ENCODE measurements at places on chromosomes 2 and 18. TPM values are rescaled to one million over a fixed set of nuclear protein-coding genes. Genes with fewer than 3 reads are reported as not detected.
A peak's percentile ranks its signal among the peaks of the same experiment; 100 is the strongest.

- peak; percentile 51 for DNase-seq
These were observed 180.4 kb downstream of the MBD5 start for GRCh38 chr2:148201075-148202004.

GRCh38 chr2:133814890-133815289 is 246.6 kb upstream of the NCKAP5 start:
- DNase-seq = no peak

- DNase-seq = no peak
These were observed 87.8 kb downstream of the HDAC4 start for GRCh38 chr2:239312741-239313667.

- DNase-seq = no peak
These were observed 102.9 kb downstream of the LRP2 start for GRCh38 chr2:169259402-169259801.

DNA sequence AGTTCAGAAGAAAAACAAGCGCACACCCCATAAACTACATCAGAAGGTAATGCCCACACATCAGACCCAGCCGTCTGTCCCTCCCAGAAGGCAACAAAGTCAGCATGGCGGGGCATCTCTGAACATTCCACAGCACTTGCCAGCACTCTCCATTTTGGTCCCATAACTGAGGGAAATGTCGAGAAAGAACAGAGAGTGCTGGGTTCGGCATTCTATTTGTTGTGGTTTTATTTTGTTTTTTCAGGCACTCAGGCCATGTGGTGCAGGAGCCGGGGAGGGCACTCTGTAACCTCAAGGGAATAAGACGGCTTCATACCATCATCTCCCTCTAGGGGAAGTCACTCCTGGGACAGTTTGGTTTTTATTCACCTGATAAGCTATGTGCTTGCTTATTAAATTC is 156.0 kb downstream of the SEPTIN10 start:
- no peak for DNase-seq

- no peak for DNase-seq
These were observed 181.9 kb downstream of the TGIF1 start for GRCh38 chr18:3631887-3632286.

The NCKAP5 gene
- total RNA-seq = not detected

GRCh38 chr2:59044736-59045135 is 803.6 kb upstream of the FANCL start:
- no peak for DNase-seq

- DNase-seq = no peak
These were observed 1.7 kb downstream of the WIPF1 start for GRCh38 chr2:174595891-174596397.

DNA sequence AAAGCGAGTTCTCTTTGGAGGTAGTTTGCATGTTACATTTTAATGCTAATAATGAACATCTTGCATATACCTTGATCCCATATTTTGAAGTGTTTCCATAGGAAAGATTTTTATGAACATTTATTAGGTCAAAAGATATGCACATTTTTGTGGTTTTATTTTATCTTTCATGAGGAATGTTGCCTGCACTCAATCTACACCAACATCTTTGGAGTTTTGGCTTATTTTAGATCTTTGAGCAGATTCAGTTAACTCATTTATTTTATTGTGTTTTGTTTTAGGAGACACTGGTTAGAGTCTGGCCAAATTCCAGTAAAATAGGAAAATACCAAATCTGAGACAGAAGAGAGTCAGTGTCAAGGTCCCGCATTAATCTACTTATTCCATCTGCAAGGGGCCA is 540.9 kb downstream of the RNF144A start:
- no peak for DNase-seq

DNA sequence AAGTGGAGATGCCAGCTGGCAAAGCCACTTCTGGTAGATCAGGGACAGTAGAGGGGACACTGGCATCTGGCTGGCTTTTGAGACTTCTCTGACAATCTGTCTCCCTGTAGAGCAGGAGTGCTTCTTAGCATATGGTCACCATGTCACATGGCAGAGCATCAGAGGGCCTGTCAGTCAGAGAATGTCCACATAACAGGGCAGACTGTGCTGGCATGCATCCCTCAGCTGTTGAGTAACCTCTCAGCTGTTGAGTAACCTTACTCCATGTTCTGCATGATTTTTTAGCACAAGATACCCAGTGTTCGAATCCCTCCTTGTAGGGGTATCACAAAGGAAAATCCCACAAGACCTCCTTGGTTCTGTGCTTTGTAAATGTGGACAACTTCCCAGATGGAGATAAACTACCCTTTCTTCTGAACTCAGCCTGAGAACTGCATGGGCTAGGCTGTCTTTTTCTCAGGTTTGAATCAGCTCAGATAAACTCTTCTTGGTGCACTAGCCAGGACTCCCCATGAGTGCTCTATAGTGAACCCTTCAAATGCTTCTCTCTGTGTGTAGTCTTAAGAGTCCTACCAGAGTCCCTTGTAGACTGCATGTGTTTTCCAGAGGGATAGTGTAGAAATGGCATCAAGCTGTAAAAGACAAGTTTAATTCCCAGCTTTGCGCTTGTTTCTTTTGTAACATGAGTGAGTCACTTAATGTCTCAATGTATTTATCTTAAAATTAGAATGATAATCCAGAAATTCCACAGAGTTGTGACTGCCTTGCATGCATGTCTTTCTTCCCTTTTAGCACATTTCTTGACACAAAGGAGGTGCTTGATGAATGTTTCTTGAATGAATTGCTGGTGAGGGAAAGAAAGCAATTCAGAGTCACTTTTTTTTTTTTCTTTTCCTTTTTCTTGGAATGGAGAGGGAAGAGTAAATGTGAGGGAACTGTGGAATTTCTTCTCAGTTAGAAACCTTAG is 442.3 kb upstream of the HNMT start:
- DNase-seq = peak; percentile 70

GRCh38 chr18:48385596-48385995 is 23.6 kb downstream of the ZBTB7C start:
- no peak for DNase-seq

GRCh38 chr2:230809677-230810251 is 55.0 kb upstream of the ITM2C start:
- DNase-seq = peak; percentile 9
